CD4-positive, alpha-beta memory T cell (primary cell): ENCODE measurements at places on chromosomes 5 and 9.

- no peak for DNase-seq
Measured at GRCh38 chr9:134071149-134071548, 3.3 kb upstream of the BRD3 start.

GRCh38 chr5:127373858-127374491, 83.4 kb downstream of the MEGF10 start:
- DNase-seq: no peak

- DNase-seq: no peak
Measured at GRCh38 chr9:133621725-133622267, 12.6 kb upstream of the FAM163B start.

- no peak for DNase-seq
Measured at GRCh38 chr5:76801159-76801802, 17.5 kb upstream of the F2RL1 start.

- DNase-seq: no peak
Measured at GRCh38 chr5:166022065-166022464, 2269.4 kb upstream of the WWC1 start.

GRCh38 chr5:134451936-134452505, 40.3 kb upstream of the CDKN2AIPNL start:
- DNase-seq: no peak

GRCh38 chr9:84224246-84224645, 116.3 kb downstream of the SLC28A3 start:
- DNase-seq: no peak

- DNase-seq: no peak
Measured at GRCh38 chr9:133004091-133004998, 25.9 kb downstream of the GFI1B start.

- DNase-seq: no peak
Measured at GRCh38 chr9:122180633-122181032, 20.9 kb downstream of the MORN5 start.

DNA sequence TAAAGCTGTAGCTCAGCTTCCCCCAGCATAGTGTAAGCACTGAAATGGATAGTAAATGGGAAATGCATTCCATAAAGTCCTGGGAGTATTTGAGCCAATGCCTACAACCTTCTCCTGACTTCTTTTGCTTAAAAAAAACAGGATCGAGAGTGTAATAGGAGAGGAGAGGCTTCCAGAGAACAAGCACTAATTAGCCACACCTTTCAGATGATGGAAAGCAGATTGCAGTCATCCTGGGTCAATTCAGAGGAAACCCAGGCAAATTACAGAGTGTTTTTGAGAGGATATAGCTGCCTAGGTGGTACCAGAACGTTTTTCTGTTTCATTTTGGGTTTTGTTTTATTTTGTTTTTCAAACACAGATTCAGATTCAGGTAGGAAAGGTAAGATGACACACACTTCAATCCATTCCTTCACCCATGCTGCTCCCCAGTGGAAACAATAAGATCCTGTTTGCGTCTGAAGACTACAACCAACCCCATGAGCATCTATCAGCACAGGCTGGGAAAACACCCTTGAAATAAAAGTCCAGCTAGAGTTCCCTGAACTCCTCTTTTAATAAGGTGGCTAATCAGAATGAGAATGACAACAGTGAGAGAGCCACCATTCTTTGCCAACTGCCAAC, 95.6 kb downstream of the RFK start:
- DNase-seq: no peak

DNA sequence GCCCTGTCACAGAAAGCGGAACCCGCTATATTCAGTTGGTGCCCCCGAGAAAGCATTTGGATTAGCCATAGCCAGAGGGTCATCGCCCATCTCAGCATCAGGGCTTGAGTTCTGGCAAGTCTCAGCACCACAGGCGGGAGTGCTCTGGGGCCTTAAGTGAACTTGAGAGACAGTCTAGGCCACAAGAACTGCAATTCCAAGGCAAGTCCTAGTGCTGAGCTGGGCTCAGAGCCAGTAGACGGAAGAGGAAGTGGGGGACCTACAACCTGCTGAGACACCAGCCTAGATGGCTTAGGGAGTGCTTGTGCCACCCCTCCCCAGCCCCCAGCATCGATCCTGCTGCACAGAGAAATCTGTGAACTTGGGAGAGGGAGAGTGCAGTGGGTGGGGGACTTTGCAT, 594.9 kb downstream of the CCDC171 start:
- DNase-seq: no peak

GRCh38 chr5:74127381-74128320, 501.7 kb downstream of the ARHGEF28 start:
- DNase-seq: no peak

DNA sequence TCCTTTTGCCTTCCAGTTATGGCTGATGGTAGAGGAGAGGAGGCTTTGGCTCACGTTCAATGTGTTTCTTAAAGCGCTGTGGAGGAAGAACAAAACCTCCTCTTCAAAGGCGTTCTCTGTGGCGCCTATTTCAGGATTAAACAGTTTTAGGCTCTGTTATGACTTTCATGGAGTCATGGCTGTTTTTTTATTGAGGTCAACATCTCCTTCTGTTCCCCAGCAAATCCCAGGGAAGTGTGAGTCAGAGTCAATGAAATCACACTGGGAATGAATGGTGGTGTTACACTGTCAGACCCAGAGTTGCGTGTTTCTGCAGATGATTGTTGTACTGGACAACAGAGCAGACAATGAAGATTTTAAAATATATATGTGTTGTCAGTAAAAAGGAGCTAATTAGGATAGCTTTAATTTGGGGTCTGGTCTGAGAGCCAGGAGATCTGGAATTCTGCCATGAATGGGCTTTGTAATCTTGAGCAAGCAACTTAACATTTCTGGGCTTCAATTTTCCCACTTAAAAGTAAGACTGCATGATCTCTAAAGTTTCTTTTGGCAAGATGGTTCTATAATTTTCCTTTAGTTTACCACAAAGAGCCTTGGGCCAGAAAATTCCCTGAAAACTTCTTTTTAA, 240.7 kb downstream of the CSNK1G3 start:
- no peak for DNase-seq

DNA sequence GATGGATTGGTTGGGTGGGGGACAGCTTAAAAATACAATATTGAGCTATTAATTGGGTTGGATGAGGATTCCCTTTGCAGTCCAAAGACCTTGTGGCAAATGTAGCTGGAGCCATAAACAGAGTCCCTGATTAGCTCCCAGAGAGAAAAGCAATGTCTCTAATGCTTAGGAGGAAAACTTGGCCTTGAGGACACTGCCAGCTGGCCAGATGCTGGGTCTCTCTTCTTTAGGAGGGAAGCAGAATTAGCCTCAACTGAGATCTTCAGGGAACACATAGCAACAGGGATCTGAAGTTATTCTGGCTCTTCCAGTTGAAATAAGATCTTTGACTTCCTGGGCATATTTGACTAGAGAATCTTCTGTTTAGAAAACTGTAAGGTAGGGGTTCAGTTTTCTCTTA, 121.7 kb upstream of the WWC1 start:
- DNase-seq: no peak
